ENCODE measurements at places on chromosomes 11 and 22.

GRCh38 chr11:134223121-134223520 lies 646 bp downstream of the NCAPD3 start:
- peak; percentile 25 for DNase-seq

GRCh38 chr11:103378931-103379330 lies 269.7 kb downstream of the DYNC2H1 start:
- no peak for DNase-seq

DNA sequence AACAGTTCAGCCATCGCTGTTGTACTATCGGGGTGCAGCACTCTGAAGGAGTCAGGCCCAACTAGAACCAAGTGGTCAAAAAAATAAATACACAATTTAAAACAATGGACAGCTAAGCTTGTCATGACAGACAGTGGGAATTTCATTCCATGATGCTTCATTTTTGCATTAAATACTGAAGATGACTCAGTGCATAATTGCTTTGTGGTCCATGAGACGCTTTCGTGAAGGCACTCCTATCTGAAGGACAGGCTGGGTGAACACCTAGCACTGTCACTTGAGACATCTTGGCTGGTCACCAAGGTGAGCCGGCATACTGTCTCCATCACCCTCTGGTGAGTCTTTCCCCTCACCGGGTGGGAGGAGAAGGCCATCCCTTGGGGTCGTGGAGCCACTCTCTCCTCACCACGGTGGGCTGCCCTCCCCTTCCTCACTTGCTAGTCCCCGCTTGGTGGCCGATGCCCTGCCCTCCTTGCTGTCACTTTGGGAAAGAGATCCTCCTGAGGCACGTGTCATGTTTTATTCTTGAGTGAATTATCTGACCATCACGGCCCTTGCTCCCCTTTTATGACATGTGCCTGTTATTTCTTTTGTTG lies 4.9 kb upstream of the TESMIN start:
- no peak for DNase-seq

GRCh38 chr11:36333468-36333867 lies 37.4 kb downstream of the PRR5L start:
- DNase-seq = no peak

DNA sequence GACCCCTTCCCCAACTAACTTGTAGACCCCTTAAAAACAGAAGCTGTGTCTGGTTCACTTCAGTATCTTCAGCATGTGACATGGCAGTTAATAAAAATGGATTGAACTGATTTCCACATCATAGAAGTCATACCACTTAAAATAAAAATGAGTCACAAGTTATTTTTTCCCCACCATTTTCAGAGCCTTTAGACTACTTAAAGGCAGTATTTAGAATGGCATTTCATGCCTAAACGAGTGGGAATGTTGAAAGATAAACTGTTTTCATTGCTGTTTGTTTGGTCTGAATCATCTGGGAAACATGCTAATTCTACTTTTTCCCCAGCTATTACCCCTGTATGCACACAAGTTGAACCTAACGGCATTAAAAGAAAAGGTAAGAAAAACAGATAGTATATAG lies 324.0 kb downstream of the RAB38 start:
- no peak for DNase-seq

DNA sequence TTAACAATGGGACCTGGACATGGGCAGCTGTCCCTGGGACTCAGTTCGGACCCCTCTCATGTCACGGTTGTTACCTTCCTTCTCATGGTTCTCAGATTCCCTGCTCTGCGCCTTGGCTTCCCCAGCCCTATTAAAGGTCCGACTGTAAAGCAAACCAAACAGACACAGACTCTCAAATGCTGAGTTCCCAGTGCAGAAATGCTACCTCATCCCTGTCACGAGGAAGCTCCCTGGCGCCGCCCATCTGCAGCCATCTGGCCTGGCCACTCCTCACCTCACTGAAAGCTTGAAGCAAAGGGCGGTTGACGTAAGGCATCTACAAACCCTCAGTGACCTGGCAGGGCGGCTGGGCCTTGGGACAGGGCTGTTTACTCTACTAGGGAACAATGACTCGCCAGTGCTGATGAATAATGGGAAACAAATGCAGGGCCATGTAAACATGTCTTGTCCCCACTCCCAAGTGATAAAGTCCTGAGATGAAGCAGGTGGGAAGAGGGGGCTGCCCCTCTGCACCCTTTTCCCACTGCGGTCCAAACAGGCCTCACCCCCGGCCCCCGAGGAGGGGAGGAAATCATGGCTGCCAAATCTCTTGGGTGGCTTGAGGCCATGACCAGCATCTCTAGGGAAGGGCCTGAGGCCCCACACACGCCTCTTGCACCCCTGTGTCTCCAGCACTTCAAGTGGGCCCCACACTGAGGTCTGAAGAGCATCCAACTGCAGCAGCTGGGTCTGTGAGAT lies 49.3 kb downstream of the SCUBE1 start:
- DNase-seq = peak; percentile 49

- DNase-seq = no peak
These were observed 27.6 kb upstream of the SIK2 start for GRCh38 chr11:111574373-111575225.

Measured in HT-29 (cell line).